ENCODE measurements at places on chromosomes 3 and 15. TPM values are rescaled to one million over a fixed set of nuclear protein-coding genes. Genes with fewer than 3 reads are reported as not detected.

FANCD2OS gene
- polyA plus RNA-seq, result not detected

NAALADL2 gene
- not detected for polyA plus RNA-seq

HEXA gene
- polyA plus RNA-seq, result 192 TPM

OXSR1 gene
- 9.4 TPM for polyA plus RNA-seq

PLSCR2 gene
- not detected for polyA plus RNA-seq

All from CD14-positive monocyte (primary cell).